ENCODE measurements at places on chromosomes 2 and 18.

DNA sequence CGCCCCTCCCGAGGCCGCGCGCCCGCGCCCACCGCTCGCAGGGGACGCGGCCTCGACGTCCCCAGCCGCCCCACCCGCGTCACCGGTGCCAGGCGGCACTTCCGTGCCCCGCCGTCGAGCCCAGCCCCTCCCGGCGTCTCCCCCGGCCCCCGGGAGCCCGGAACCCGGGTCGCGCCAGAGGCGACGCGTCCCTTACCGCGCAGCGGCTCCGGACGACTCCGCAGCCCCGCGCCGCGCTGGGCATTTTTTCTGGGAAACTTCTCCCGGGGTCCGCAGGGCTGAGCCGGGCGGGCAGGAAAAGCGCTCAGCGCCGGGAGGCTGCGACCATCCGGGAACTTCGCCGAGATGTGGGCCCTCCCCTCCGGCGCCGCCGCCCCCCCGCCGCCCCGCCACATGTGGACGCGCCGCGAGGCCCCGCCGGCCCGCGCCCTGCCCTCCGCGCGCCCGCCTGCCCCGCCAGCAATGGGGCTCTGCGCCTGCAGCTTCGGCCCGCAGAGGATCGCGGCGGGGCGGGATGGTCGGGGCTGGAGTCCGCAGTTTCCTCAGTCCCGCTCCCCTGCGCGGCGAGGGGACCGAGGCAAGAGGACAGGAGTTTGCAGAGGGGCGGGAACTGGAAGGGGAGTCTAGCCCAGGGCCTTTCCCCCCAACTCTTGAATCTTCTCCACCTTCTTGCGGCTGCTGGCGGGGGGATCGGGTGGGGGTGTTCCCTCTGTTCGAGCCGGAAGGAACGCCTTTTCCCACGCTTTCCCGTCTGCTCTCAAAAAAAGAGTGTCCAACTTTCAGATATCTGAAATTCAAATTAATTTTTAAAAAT is 81.5 kb downstream of the CHRNA1 start:
- DNase-seq = peak; percentile 58

- no peak for DNase-seq
Measured at GRCh38 chr2:12507295-12507694, 209.4 kb upstream of the TRIB2 start.

- DNase-seq = no peak
Measured at GRCh38 chr2:85996591-85996990, 107.8 kb upstream of the ST3GAL5 start.

DNA sequence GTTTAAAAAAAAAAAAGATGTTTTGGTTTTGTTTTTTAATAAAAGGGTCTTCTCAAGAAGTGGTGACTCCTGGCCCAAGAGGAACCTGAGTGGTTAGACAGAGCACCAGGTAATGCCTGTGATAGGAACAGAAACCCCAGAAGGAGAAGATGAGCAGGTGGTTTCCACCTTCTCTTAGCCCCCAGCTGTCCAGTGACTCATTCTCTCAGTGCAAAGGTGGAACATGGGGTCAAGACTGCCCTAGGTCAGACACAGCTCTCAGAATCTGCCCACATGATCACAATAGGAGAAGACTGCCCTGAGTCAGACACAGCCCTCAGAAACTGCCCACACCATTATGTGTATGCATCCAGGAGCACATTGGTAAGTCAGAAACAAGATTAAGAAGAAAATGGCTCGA is 61.8 kb downstream of the TBC1D8 start:
- DNase-seq = no peak

- DNase-seq = no peak
Measured at GRCh38 chr2:6089474-6089873, 397.3 kb downstream of the SOX11 start.

DNA sequence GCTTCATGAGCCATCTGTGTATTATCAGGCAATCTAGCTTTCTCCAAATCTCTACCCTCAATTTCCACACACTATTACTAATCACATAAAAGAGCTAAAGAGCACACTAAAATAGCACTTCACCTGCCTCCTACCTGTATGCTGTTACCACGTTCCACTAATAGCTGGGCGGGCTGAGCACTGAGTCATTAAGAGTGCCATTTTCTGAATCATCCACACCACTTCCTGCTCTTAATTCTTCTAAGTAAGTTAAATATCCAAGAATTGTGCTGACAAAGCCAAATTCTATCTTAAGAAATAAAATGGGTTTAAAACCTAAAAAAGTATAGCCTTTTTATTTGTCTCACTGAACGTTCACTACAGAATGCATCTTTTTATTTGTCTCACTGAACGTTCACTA is 35.7 kb downstream of the NOL10 start:
- no peak for DNase-seq

GRCh38 chr2:152598975-152599759 is 118.1 kb downstream of the PRPF40A start:
- no peak for DNase-seq

GRCh38 chr2:239949075-239949474 is 76.1 kb downstream of the NDUFA10 start:
- DNase-seq = no peak

DNA sequence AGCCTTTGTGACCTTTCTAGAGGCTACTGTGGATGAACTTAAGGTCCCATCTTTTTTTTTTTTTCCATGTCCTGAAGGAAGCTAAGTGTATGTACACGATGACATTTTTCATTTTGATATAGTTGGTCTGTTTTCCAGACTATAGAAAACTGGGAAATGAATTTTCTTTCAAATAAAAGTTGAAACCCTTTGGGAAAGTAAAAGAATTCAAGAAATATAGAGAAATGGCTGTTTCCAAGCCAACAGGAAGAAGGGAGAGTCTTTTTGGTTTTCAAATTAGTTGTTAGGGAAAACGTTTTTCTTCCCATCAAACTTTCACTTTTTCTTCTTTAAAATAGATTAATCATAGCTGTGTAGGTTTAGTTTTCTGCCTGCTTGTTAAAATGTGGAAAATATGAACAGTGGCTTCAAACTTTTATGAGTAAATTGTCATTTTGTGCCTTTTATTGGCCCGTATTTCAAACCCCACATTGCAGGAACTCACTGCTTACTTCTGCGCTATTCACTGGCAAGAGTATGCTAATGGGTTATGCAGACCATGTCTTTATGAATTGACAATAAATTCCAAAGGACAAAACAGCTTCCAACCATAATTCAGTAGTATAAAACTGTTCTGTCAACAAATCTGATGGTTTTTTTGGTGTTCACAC is 27.7 kb upstream of the LYPD1 start:
- DNase-seq = no peak

DNA sequence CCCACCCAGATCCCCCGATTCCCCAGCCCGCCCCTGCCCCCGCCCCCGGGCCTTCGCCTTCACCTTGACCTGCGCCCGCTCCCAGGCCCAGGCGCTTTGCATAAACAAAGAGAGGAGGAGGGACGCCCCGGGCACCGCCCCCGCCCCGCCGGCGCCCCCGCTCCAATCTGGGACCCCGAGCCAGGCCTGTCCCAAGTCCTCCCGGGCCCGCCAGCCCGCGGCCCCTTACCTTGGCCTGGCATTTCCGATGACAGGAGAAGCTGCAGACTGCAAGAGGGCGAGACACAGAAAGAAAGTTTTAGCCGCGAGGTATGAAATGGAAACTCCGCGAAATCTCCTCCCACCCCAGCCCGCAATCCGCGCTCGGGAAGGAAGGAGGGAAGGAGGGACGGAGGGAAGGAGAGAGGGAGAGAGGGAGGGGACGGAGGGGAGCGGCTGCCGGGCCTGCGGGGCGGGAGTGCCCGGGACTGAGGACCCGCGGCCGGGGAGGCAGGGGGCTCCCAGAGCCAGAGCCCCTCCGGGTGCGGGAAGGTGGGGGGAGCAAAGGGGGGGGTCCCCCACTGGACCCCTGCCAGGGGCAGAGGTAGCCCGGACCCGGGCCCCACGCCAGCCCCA is 24.2 kb downstream of the TNS1 start:
- peak; percentile 20 for DNase-seq

GRCh38 chr2:23541503-23542229 is 156.7 kb downstream of the KLHL29 start:
- DNase-seq = no peak

DNA sequence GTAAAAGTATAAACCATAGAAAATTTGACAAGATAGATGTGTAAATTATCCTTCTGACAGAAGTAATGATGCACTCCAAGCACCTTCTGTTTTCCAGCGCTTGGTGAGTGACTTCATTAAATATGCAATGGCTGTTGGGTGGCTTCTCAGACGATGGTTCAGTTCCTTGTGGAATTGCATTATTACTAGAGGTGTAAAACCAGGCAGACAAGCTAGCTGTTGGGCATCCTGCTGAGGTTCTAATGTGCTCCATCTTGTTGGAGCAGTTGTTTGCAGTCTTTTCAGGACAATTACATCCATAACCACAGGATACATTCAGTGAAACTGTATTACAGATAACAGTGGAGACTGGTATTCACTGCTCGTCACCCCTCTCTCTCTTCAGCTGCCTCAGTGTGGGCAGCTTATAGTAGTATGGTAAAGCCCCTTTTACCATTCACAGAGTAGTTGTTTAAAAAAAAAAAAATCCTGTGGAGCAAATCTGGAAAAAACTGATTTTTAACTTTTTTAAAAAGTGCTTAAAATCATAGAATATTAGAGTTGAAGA is 143.5 kb downstream of the AGPS start:
- DNase-seq = no peak

DNA sequence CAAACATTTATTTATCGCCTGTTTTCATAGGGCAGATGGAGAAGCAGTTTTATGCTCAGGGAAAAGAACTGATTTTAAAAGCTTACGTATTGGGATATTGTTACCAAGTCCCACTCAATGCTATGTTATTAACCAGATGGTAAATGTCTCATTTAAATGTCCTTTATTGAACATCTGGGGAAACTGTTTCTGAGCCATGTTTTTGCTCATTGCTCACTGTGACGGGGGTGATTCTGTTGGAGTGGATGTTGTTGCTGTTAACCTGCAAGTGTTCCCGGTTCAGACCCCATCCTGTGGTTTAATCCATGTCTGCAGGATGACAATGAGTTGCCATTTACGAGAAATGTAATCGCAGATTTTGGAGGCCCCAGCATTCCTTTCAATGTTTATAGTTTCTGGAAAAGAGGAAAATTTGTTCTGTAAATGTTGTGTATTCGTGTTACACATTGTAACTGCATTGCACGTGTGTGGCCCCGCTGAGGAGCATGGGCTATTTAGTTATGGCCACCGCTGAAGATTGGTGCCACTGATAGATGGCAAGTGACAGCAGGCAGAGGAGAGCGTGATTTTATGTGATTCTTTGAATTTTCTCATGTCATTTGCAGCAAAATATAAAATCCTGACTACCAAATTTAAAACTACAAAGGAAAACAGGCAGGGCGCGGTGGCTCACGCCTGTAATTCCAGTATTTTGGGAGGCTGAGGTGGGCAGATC is 174.8 kb upstream of the COPS8 start:
- DNase-seq = no peak

GRCh38 chr18:49400398-49401072 is 59.9 kb downstream of the DYM start:
- DNase-seq = no peak

DNA sequence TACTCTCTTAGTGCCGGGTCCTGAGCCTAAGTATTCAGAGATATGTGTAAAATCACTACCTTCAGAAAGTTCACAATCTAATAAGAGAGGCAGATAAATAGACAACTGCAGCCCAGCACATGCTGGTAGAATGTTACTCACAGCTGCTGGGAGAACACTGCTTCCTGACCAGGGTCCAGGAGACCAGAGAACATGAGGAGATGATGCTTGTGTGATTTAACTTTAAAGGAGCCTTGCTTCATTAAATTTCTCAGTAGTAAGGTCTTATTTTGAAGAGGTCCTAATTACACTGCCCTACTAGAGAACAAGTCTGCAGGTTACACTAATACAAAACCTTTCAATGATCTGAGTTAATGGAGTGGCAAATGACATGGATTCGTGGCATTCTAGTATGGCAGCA is 209.9 kb upstream of the TRIB2 start:
- no peak for DNase-seq

All from Caco-2 (cell line).